ENCODE measurements at places on chromosomes 1 and 21.
A peak's percentile ranks its signal among the peaks of the same experiment; 100 is the strongest.

DNA sequence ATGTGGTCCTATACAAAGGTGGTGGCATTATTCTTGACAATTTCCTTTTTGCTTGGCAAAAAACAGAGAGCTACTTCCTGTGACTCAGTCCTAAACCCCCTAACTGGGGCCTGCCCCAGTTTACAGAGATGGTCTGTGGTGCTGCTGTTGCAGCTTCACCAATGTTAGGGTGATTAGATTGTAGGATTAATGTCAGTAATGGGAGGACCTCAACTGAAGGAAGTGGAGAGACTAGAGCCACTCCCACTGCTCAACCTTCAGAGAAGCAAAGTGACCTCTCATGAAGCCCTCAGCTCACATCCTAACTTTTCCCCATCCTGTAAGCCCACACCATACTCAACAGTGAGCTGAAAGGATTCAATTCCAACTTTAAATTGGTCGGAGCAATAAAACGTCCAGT lies 3.6 kb downstream of the S100A6 start:
- DNase-seq: no peak

DNA sequence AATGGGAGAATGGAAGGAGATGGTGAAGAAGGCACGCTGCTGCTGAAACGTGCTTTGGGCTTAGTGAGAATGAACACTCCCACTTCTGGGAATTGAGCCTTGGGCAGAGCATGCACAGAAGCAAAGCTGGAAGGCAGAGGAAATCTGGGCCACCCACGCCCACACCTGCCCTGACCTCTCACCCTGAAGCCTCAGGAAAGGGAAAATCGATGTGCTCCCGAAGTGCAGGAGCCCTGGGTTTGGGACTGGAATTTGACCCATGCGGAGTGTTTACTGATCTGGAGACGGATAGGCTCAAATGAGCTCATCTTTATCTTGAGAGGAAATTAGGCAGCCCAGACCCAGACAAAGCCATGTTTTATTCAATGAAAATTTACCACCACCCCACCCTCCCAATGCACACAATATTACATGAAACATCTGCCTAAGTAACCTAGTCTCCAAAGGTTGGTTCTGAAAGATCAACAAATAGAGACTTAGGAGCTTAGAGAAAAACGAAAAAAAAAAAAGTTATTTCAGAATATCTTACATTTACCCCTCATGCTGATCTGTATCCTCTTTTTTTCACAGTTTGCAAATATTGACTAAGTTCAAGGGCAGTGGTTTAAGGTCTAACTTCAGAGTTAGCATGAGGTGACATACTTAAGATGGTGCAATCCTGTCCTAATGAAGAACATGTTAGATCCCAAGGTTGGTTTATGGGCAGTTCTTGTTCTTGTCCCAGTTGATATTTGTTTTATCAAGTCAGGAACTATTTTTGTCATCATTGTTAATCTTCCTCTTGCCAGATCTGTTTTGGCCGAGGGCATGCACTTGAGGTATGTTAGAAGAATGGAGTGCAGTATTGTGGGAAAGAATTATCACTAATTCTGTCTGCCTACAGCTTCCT lies 63.0 kb downstream of the PROX1 start:
- no peak for DNase-seq

DNA sequence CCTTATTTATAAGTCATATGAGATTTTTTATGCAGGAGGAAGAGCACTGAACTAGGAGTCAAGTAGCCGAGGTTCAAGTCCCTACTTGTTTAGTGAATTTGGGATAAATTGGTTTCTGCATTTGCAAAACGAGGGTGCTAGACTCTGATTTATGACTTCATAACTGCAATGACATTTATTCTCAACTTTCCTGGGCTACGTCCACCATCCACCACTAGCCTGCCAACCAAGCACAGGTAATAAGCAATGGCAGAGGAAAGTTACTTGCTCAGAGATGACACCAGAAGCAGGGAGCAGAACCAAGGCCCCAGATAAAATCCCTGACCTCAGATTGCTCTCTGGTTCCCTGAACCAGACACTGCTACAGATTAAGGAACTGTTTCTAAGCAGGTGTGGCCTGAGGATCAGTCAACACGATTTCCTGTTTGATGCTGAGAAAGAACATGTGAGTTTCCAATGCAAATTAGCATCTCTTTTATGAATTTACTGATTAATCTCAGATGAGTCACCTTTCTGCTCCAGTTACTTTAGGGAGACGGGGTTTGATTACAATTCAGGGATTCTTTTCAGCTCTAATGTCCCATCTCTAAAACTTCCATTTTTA lies 52.7 kb downstream of the PLPP3 start:
- DNase-seq: no peak

GRCh38 chr1:89842567-89843272 lies 21.9 kb downstream of the LRRC8D start:
- peak; percentile 77 for DNase-seq

- DNase-seq: peak; percentile 15
These were observed 34.3 kb upstream of the PPP1R15B start for GRCh38 chr1:204445860-204446412.

- no peak for DNase-seq
These were observed 27.5 kb upstream of the PLPPR4 start for GRCh38 chr1:99236756-99237155.

Data from NCI-H1105 treated with DMSO at 0.1 percent for 48 hours (cell line).